Stimulated activated CD8-positive, alpha-beta memory T cell treated with anti-CD3 and anti-CD28 coated beads, Interleukin-4, amount 100 ng/mL, for 1 hour (primary cell): ENCODE measurements at places on chromosomes 4 and X.

DNA sequence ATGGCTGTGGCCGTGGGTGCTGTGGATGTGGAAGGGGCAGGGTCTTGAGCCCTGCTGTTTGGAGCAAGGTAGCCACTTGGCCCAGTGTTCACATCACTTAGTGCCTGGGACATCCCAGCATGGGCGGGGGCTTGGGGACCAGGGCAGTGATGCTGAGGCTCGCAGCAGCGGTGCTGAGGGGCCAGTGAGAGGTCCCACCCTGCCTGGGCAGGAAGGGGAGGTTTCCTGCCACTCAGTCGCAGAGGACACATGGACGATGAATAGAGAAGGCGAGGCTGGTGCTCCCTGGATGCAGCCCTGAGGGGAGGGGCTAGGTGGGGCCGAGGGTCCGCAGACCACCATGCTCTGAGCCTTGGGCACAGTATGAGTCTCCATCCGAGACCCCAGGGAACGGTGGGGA is 25.7 kb downstream of the DOK7 start:
- no peak for DNase-seq

GRCh38 chrX:69616457-69617203 is 717 bp downstream of the EDA start:
- DNase-seq: no peak

DNA sequence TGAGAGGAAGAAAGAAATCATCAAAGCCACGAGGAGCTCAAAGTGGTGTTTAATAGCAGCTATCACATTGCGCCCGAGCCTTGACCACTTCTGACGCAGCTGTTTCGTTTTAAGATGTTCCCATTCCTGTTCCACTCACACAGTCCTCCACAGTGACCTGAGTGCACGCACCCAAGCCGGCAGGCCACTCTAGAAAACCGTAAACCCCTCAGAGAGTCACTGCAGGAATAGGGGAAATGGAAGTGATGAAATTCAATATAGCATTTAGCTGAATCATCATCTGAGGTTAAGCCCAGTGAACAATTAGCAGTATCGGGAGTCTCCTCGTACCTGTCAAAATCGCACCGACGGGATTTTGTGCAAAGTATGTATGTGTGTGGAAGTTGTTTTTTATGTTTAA is 17.9 kb upstream of the HAND2 start:
- DNase-seq: no peak

GRCh38 chrX:8632924-8633323 is 99.0 kb downstream of the ANOS1 start:
- no peak for DNase-seq

- DNase-seq: no peak
These were observed 2.7 kb upstream of the PF4V1 start for GRCh38 chr4:73850261-73850970.

DNA sequence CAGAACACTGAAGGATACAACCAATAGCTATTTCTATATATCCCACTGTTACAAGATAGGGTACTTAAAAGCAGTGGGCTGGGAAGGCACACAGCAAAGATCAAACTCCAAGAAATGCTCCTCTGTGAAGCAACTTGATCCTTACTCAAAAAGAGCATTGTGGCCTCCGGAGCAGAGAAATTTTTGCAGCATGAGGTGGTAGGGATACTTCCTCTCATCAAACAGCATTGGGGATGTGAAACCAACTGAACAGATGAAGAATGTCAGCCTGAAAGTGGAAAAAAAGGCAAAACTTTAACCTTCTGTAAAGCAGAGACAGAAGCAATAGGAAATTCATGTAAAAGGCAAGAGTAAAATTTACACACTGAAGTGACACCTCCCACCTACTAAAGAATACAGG is 92.2 kb downstream of the HUWE1 start:
- no peak for DNase-seq

GRCh38 chr4:53161051-53161786 is 204.6 kb downstream of the SCFD2 start:
- no peak for DNase-seq

DNA sequence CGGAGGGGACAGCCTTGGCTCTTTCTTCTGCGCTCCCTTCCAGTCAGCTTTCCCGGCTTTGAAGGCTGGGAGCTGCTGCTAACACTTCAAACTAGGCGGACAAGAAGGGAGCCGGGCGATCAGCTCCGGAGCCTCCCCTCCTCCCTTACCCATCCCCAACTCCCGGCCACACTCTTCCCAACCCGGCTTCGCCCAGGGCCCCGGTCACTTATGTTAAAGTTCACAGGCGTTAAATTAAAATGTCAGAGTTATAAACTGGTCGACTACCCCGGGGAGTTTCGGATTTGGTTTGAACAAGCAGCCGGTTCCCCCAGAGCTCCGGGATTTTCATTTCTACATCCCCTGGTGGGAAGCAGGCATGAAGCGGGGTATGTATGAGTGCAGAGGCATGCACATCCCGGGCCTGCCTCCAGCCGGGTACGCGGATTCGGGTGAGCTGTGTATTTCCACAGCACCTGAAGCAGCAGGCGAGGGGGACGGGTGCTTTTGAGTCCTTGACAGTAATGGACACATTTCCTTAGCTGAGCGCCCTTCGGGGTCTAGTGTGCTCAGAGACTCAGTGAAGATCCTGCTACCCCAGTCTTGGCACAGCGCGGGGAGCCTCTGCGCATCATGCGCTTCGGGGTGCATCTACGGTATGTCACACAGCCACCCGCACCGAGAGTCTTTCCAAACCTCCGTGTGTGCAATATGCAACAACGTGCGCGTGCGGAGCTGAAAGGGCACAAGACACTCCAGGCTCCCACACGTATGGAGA is 880 bp downstream of the UNC5C start:
- DNase-seq: no peak

DNA sequence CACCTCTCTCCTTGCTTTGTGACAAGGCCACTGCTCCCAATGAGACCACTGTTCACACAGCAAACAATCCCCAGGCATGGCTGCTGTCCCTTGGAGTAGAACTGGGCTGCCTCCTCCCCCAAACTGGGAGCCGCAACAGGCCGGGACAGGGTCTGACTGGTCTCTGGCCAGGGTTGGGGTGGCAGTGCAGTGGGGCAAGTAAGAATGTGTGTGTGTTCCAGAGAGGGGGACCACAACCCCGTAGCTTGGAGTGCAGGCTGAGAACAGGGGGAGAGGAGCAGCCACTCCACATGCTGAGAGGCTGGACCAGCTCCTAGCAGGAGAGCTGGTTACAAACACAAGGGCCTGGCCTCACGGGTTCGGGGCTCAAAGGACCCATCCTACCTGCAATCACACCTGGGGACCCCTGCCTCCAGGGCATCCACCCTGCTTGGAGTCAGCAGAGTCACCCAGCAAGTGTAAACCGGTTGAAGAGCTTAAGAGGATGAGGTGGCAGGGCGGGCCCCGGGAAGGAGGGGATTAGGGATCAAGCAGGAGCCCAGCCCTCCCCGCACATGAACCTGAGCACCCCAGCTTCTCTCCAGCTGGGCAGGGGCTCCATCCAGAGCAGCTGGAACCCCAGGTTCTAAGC is 3.8 kb upstream of the ZNF185 start:
- DNase-seq: no peak

- no peak for DNase-seq
These were observed 73.2 kb upstream of the C1QTNF7 start for GRCh38 chr4:15354371-15355297.

- no peak for DNase-seq
These were observed 78.9 kb upstream of the FMR1 start for GRCh38 chrX:147832707-147833348.

- no peak for DNase-seq
These were observed 953.9 kb upstream of the PCDH10 start for GRCh38 chr4:132195176-132195575.

GRCh38 chrX:2397229-2398063 is 103.3 kb downstream of the DHRSX start:
- no peak for DNase-seq

- DNase-seq: no peak
These were observed 357.6 kb upstream of the CPEB2 start for GRCh38 chr4:14644580-14645282.

- no peak for DNase-seq
These were observed 19.8 kb upstream of the PPARGC1A start for GRCh38 chr4:23909671-23910070.

- DNase-seq: no peak
These were observed 50.0 kb downstream of the IQCM start for GRCh38 chr4:149765630-149766029.

- DNase-seq: no peak
These were observed 213.7 kb downstream of the EPHA5 start for GRCh38 chr4:65456579-65456978.

DNA sequence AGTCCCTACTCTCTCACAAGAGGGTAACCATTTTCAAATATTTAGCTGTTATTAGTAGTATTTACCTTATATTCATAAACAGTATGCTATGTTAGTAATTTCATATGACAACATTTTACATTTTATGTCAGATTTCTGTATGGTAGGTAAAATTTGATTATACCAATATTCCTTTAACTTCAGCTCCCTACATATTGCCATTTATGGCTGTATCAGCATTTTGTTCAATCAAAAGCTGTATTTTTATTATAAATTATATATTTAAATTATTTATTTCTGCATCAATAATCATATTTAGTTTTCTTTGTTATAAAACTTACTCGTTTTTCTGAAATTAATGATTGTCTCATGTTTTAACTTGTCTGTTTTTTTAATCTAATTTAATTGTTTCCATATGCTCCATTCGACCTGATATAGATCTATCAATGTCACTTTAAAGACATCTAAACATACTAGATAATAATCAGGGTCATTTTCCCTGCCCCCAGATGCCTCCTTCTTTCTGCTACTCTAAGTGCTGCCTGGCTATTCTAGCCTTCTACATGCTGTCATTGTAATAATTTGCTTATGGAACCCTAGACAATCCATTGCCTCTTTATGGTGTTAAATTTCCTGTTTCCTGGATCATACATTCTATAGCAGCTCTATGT is 1976.7 kb upstream of the ADGRL3 start:
- no peak for DNase-seq

DNA sequence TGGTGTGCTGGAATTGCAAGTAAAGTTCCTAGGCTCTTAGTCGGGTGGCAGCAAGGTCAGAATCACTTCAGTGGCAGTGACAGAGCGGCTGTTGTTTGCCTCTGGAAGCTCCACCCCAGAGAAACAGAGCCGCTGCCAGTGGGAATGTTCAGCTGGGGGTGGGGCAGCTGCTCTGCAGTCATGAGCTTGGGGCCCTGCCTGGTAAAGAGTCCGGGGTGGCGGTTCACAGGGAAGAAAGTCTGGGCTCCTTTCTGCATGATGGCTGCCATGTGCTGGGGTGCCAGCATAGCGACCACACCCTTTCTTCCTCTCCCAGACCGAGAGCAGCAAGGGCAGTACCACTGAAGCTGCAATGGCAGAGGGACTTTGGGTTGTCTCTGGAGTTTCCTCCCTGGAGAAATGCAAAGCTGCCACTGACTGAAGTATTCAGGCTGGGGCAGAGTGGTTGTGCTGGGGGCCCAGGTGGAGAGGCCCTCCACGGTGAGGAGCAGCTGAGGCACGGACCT is 108.8 kb upstream of the CENPE start:
- no peak for DNase-seq

GRCh38 chr4:17690135-17690534 is 75.7 kb downstream of the MED28 start:
- no peak for DNase-seq

DNA sequence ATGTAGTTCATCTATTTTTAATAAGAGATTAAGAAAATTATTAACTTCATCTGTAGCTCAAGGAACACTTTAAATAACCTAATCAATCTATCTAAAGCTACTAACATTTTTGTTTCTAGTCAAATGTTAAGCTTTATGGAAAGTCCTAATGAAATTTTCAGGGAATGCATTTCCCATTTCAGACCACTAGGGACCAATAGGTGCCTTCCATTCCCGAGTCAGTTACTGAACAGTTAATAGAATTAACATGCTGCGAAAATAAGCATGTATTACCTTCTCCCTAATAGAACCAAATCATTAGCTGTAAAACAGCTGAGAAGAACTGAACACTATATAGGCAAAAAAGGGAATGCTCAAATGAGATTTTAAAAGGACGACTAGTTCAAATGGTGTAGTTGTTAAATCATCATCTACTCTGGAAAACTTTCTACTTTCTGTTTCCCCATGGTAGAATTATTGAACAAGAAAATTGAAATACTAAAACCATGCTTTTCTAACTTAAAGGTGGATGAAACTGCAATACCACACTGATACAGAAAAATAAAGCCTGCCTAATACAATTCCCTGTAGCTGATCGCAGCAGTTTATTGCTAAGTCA is 22.5 kb downstream of the STX18 start:
- DNase-seq: no peak

GRCh38 chr4:16608123-16608522 is 290.3 kb downstream of the LDB2 start:
- DNase-seq: no peak

DNA sequence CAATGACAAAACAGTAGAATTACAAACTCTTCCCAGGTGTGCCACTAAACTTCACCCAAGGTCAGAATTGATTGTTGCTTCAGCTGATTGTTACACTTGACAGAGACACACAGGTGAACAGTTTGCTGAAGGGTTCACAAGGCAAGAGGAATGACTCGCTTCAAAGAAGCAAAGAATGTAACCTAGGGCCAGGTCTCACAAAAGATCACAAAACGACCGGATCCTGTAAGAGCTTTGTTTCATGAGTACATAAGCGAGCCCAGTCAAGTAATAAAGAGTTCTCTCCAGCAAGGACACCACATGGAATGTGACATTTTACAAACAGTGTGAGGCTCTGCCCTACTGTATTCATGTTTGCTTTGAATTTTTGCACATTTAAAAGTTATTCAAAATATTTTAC is 9.1 kb downstream of the LNX1 start:
- DNase-seq: no peak

GRCh38 chr4:110487873-110488272 is 11.9 kb downstream of the ENPEP start:
- DNase-seq: no peak

DNA sequence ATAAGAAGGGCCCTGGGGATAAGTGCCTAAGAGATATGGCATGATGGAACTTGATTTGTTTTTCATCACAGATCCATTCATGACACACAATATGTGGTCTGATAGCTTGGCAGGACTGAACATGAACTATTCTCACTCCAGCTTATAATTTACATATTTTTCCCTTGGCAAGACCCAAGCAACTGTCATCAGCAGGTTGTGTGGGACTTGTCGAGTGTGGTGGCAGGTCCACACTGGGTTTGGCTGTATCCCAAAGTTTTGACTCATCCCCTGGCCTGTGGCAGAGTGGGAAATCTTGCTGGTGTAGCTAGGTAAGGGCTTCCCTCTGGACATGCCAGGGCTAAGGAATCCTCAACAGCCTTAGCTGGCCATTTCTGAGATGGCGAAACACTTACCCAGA is 81.0 kb upstream of the STIM2 start:
- DNase-seq: no peak

- DNase-seq: no peak
These were observed 211.9 kb downstream of the FBXO8 start for GRCh38 chr4:174071595-174071994.

- DNase-seq: no peak
These were observed 99.5 kb upstream of the SLC4A4 start for GRCh38 chr4:71239365-71239764.

DNA sequence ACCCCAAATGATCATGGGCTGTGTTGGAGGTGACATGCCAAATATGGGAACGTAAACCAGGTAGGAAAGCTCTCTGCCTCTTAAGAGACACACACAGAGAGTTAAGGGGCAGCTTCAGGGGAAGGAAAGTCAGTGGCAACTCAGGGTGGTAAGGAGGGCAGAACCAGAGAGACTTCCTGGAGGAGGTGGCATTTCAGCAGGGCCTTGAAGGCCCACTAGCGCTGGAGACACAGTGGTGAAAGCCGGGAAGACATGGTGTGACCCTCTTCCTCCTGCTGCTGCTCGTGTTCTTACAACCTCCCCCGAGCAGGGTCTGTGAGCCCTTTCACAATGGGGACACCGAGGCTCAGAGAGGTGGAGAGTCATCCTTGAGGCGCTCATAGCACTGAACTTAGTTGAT is 68.2 kb downstream of the SORCS2 start:
- no peak for DNase-seq

GRCh38 chr4:22417408-22417807 is 98.5 kb downstream of the ADGRA3 start:
- no peak for DNase-seq
